ENCODE measurements at places on chromosomes 13 and 19. TPM values are rescaled to one million over a fixed set of nuclear protein-coding genes. Genes with fewer than 3 reads are reported as not detected.

- no peak overlapping the region for H3K4me3 ChIP-seq
- no peak overlapping the region for H3K27ac ChIP-seq
- H3K4me1 ChIP-seq, result peaks cover 20% of the 10 kb centered on the region
Measured at GRCh38 chr13:48583859-48584311, 51.0 kb upstream of the RCBTB2 start.

LYPD5 gene
- total RNA-seq, result 0.22 TPM

DNA sequence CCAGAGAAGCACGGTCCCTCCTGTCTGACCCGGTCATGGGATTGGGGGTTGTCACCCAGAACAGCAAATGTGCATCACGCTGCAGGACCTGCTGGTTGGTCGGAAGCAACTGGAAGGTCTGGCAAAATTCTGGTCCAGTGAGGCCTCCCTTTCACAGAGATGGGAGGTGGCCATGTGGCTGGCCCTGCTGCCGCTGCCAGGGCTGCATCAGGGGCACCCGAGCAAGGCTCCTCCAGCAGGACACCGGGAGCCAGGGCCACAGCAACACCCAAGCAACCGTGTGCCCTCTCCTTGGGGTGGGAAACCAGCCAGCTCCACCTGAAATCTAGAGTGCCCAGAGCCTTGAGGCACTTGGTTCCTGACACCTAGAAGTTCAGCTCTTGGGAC is 11.5 kb upstream of the GAS6 start:
- H3K36me3 ChIP-seq, result no peaks in the 10 kb centered on the region
- H3K4me1 ChIP-seq, result peaks cover 24% of the 10 kb centered on the region
- no peak for DNase-seq
- no peak overlapping the region for H3K4me3 ChIP-seq
- no peak overlapping the region for H3K27ac ChIP-seq

DNA sequence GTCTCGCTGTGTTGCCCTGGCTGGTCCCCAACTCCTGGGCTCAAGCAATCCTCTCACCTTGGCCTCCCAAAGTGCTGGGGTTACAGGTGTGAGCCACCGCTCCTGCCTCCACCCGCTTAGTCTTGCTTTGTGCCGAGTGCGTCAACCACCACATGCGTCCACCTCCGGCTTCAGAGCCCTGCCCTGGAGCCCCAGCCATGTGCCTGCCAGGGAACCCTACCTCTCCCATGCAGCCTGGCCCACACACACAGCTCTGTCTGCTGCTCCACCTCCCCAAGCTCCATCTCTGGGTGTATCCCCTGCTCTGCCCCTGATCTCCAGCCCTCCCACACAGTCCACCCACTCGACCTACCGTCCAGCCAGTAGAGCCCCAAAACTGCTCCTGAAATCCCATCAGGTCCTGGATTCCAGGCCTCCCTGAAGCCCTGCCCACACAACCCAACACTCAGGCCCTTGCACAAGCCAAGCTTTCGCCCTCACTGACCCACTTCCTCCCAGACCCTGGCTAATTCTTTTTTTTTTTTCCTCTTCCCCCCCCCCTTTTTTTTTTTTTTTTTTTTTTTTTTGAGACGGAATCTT is 9.6 kb downstream of the CYP2F1 start:
- no peaks in the 10 kb centered on the region for H3K36me3 ChIP-seq
- DNase-seq, result no peak
- H3K27ac ChIP-seq, result no peak overlapping the region
- H3K4me3 ChIP-seq, result no peak overlapping the region

SYNGR4 gene
- not detected for total RNA-seq

DNA sequence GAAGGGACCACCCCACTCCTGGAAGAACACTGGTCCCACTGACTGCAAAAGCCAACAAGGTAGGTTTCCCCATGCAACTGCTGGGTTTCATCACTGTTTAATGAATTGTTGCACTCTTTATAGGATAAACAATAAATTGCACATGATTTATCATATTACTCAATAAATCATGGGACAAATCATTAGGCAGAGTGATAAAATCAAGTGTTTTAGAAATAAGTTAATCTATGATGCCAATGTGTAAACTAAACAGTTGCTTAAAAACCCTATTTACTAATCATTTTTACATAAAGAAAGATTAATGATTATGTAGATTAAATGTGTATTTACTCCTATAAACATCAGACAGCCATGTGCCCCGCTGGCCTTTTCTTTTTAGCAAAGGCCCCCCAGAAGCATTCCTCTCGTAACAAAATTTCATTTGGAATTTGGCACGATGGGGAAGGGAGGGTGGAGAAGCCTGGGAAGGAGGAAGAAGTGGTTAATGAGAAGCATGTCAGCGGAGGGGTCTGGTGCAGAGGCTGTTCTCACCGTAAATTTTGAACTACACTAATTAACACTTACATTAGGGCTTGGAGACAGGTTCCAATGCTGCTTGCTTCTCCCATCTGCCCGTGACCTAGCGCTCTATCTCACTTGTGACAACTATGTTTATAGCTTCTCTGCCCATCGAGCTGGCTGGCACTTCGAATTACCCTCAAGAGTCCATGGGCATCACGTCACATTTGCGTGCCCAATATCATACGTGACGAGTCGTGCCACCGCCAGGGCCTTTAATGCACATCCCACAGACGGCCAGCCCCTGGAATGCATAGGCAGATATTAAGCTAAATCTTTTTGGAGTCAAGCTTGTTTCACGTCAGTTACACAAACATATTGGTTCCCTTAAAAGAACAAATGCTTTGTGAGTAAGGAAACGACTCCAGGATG is 357.7 kb upstream of the TSHZ3 start:
- H3K36me3 ChIP-seq, result no peaks in the 10 kb centered on the region
- no peak overlapping the region for H3K4me3 ChIP-seq
- H3K4me1 ChIP-seq, result no peaks in the 10 kb centered on the region
- H3K27me3 ChIP-seq, result no peaks in the 10 kb centered on the region
- DNase-seq, result no peak

DNA sequence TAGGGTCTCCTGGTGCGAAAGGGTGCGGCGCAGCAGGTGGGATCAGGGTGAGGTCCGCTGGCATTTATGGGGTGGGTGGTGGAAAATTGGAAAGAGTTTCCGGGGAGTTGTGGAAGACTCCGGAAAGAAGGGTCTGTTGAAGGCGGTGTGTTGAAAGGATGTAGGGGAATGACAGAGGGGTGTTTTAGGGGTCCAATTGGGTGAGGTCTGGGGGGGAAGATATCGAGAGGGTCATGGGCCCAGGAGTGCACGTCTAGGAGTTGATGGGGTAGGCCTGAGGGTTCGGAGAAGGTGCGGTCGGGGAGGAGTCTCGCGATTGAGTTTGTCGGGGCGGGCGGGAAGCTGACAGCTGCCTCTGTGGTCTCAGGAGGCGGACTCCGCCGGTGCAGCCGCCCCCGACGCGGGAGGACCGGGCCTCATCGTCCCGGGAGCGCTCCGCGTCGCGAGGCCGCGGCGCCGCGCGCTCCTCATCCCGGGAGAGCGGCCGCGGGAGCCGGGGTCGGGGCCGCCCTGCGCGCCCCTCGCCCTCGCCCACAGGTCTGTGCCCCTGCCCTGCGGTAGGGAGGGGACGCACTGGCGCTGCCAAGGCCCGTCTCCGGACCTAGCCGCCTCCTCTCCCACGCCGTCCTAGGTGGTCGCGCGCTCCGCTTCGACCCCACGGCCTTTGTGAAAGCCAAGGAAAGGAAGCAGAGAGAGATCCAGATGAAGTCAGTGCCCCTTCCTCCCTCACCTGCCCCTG is 7.0 kb downstream of the PGLYRP1 start:
- H3K36me3 ChIP-seq, result peaks cover 7% of the 10 kb centered on the region
- no peak for DNase-seq
- H3K4me1 ChIP-seq, result peaks cover 17% of the 10 kb centered on the region
- H3K27ac ChIP-seq, result no peak overlapping the region
- peaks cover 32% of the 10 kb centered on the region for H3K27me3 ChIP-seq

S1PR4 gene
- 0.58 TPM for total RNA-seq

DNA sequence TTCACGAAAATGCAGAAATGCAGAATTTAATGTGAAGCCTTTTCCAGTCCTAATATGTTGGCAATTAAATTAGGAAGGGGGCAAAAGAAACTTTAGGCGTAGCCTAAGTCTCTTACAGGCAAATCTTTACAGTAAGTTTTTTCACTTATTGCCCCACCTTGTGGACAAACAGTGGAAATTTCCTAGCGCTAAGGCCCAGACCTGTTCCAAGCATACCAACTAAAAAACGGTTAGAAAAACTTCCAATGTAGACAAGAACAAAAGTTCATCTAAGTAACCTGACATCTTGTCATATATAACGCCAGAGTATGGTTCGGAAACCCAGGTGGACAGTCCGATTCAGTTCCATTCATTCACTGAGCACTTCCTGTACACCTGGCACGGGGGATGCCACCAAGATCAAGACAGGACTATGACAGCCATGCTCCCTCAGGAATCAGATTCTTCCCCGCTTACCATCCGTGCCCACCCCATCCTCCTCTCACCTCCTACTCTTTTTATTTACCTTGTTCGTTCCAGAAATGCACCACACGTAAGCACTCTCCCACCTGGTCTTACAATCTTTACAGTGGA is 4.9 kb downstream of the ZAR1L start:
- DNase-seq, result peak; percentile 80
- H3K27ac ChIP-seq, result no peak overlapping the region
- H3K27me3 ChIP-seq, result no peaks in the 10 kb centered on the region
- H3K4me1 ChIP-seq, result peaks cover 11% of the 10 kb centered on the region

GRCh38 chr13:42190529-42190928 is 81.4 kb upstream of the AKAP11 start:
- H3K27me3 ChIP-seq, result no peaks in the 10 kb centered on the region
- no peak for DNase-seq
- H3K36me3 ChIP-seq, result no peaks in the 10 kb centered on the region
- H3K4me1 ChIP-seq, result no peaks in the 10 kb centered on the region

SLC10A2 gene
- not detected for total RNA-seq

DNA sequence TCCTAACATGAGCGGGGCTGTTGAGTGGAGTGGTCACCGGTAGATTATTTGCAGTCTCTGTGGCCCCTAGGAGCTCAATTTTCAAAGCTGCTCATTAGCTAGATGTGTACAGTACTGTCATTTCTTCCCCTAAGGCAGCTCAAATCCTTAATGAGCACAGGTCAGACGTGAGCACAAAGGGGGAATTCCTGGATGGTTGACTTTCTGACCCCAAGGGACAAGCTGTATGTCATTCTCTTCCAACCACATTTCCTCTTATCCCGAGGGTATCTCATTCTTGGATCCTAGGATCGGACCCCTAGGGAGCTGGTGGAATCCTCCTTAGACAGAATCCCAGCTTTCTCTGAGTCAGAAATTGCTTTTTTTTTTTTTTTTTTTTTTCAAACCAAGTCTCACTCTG is 5.7 kb upstream of the OR7G3 start:
- DNase-seq, result no peak
- H3K4me1 ChIP-seq, result no peaks in the 10 kb centered on the region
- no peaks in the 10 kb centered on the region for H3K36me3 ChIP-seq
- no peak overlapping the region for H3K4me3 ChIP-seq

DNA sequence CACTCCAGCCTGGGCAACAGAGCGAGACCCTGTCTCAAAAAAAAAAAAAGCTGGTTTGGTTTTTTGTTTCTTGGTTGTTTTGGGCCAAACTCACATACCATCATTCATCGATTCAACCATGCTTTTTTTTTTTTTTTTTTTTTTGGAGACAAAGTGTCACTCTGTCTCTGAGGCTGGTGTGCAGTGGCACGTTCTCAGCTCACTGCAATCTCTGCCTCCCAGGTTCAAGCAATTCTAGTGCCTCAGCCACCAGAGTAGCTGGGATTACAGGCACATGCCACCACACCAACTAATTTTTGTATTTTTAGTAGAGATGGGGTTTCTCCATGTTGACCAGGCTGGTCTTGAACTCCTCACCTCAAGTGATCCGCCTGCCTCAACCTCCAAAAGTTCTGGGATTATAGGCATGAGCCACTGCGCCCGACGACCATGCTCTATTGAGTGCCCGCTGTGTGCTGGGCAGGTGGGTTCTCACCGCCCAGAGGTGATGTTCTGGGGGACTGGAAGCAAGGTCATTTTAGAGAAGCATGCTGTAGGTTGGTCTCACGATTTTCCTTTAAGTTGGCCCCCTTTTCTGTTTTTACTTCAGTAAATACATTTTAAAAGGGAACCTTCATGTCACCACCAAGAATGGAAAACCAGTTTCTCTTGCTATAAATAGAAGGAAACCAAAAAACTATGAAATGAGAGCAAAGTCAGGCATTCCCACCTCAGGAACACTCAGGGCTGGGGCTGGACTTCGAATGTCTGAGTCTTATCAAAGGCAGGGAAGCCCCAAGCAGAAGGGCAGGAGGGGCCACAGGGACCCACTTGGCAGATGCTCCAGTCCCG is 8.3 kb upstream of the JUND start:
- peak overlapping the region; percentile 45 for H3K27ac ChIP-seq
- no peaks in the 10 kb centered on the region for H3K27me3 ChIP-seq
- no peak overlapping the region for H3K4me3 ChIP-seq
- H3K4me1 ChIP-seq, result peaks cover 53% of the 10 kb centered on the region
- DNase-seq, result peak; percentile 68

BEST2 gene
- total RNA-seq, result not detected

GRCh38 chr13:45953082-45953481 is 99.5 kb downstream of the ZC3H13 start:
- H3K36me3 ChIP-seq, result peaks cover 6% of the 10 kb centered on the region
- no peak overlapping the region for H3K4me3 ChIP-seq
- no peaks in the 10 kb centered on the region for H3K27me3 ChIP-seq
- H3K4me1 ChIP-seq, result no peaks in the 10 kb centered on the region
- H3K27ac ChIP-seq, result no peak overlapping the region

DNA sequence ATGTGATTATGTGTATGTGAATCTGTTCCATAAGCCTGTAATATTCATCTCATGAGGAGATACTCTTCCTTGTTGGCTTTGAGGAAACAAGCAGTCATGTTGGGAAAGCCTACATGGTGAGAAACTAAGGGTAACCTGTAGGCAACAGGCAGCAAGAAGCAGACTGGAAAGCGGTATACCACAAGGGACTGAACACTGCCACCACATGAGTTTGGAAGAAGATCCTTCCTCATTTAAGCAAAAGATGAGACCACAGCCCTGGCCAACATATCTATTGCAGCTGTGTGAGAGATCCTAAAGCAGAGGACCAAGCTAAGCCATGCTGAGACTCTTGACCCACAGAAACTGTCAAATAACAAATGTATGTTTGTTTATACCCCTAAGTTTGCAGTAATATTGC is 134.8 kb downstream of the B3GLCT start:
- no peak overlapping the region for H3K27ac ChIP-seq
- H3K4me1 ChIP-seq, result peaks cover under 1% of the 10 kb centered on the region
- H3K36me3 ChIP-seq, result peaks cover under 1% of the 10 kb centered on the region
- no peaks in the 10 kb centered on the region for H3K27me3 ChIP-seq
- H3K4me3 ChIP-seq, result no peak overlapping the region

SIGLEC9 gene
- total RNA-seq, result 0.53 TPM

GRCh38 chr13:40102854-40103253 is 447.4 kb downstream of the COG6 start:
- H3K27ac ChIP-seq, result no peak overlapping the region
- H3K27me3 ChIP-seq, result peaks cover 3% of the 10 kb centered on the region

DOCK6 gene
- total RNA-seq, result 23.7 TPM

CEACAM1 gene
- total RNA-seq, result 0.62 TPM

ZNF600 gene
- total RNA-seq, result 2.8 TPM

DNA sequence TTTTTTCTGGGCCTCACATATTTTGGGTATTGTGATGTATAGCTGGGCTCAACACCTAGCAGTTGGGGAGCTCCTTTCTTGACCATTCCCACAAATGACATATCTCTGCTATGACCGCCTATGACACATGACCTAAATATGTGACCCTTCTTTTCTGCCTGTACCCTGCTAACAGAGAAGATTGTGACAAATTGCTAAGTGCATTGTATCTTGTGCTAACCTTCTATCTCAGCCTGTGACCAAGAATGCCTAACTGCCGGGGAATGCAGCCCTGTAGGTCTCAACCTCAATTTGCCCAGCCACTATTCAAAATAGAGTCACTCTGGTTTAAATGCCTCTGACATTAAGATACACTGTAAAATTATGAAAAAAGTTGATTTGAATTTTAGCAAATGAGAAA is 6.8 kb upstream of the ZNF429 start:
- no peaks in the 10 kb centered on the region for H3K36me3 ChIP-seq
- H3K4me1 ChIP-seq, result no peaks in the 10 kb centered on the region
- H3K27me3 ChIP-seq, result no peaks in the 10 kb centered on the region
- H3K4me3 ChIP-seq, result no peak overlapping the region
- no peak overlapping the region for H3K27ac ChIP-seq
- DNase-seq, result no peak
